Tongue (tissue), 3 donors: ENCODE measurements at places on chromosomes 2 and 18.

GRCh38 chr2:148306027-148306426 is 285.1 kb downstream of the MBD5 start:
- DNase-seq, result no peak

DNA sequence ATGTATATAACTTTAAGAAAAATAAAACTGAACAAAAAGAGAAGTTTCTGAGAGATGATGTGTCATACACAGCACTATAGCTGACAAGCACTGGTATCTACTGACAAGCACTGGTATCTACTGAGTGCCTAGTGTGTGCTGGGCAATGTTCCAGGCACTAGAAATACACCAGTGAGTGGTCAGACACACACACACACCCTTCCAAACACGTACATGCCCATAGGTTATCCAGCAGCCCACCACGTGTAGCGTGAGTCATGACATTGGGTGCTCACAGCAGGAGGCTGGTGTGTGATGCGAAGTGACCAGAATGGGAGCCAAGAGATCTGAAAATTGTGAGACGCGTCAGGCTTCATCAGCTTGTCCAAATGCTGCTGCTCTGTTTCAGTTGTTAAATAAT is 12.2 kb upstream of the GNAL start:
- DNase-seq, result no peak

DNA sequence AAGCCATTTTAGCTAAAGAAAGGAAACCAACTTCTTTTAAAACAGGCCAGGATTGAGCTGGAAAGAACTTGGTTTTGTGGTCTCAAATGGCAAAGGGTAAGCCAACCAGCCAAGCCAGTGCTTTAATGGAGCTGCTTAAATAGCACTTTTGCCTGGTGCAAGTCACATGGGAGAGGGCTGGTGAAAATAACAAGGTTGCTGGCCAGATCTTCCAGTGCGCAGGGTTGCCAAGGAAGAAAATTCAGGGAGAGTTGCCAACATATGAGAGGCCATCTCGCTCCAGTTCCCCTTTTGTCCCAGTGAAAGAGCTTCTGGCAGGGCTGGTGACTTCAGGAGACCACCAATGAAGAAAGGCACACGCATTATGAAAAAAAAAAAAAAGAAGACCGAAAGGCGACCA is 57.3 kb downstream of the IRS1 start:
- DNase-seq, result peak; percentile 77

DNA sequence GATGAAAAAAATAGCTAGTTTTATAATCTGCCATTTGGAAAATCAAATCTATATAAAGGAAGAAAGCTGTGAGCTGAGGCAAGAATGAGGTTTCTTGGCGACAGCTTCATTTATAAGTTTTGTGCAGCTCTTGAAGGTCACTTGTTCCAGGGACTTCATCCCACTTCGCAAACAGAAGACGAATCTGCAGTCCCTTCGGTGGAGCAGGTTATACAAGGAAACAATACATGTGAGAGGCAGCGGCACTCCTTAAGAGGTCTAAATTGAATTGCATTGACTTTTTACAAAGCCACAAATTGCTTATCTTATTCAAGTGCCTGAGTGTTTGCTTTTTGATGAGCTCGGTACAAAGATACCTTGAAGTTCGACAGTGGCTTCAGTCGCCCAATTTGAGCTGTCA is 72.2 kb downstream of the C1QL2 start:
- no peak for DNase-seq

DNA sequence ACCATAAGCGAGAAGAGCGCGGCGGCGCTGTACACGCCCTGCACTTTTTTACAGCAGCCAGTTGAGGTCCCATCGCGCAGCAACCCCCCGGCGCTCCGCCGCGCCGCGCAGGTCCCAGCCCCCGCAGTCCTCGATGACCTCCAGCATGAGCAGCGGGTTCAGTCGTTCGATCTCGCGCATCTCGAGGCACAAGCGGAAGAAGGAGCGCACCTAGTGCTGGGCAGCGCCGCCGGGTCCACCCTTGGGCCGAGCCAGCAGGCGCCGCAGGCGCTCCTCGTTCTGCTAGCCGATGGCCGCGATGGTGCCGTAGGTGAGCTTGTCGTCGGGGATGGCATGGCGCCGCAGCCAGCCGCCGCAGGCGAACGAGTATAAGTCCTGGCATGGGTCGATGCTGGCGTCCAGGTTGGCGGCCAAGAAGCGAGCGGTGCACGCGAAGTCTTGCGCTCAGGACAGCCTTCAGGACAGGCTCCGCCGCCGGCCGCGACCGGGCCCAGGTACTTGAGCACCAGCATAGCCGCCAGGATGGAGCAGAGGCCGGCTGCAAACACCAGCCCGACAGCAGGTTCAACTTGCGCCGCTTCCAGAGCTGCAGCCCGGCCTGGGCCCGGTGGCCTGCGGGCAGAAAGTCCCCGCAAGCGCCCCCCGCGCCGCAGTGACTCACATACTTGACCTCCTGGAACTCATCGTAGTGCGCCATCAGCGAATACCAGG is 8.3 kb downstream of the ALPP start:
- peak; percentile 6 for DNase-seq

GRCh38 chr2:205982776-205983327 is 103.1 kb downstream of the INO80D start:
- DNase-seq, result no peak

DNA sequence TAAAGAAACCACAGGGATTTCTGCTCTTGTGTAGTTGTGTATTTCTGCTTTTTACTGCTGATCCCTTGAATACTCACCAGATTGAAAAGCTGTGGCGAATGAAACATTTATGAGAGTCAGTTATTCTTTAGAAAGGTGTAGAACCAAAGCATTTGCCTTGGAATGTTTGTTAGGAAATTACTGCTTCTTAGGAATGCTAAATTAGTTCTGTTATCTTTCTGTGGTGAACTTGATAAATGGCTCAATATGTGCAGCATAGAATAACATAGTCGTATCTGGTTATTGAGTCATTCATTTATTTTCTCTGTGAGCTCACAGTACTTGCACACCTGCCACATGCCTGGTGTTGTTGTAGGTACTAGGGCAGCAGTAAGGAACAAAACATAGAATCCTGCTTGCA is 57.0 kb upstream of the FAM237A start:
- DNase-seq, result no peak

GRCh38 chr2:120398996-120399888 is 53.3 kb downstream of the INHBB start:
- DNase-seq, result no peak

DNA sequence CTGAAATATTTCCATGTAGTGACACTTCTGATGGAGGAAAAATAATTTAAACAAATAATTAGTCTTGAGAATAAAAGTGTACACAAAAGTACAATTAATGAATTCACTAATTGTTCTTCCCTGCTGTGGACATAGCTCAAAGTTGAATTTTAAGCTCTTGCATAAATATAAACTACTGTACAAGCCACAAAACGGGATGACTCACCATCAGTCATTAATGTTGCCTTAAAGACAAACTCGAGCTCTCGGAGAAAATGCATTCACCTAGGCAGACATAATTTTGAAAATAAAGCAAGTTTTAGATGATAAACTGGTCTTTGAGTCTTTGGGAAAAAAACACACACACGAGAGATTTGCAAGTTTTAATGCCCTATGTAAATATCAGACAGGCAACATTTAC is 436.4 kb downstream of the ZNF521 start:
- no peak for DNase-seq

DNA sequence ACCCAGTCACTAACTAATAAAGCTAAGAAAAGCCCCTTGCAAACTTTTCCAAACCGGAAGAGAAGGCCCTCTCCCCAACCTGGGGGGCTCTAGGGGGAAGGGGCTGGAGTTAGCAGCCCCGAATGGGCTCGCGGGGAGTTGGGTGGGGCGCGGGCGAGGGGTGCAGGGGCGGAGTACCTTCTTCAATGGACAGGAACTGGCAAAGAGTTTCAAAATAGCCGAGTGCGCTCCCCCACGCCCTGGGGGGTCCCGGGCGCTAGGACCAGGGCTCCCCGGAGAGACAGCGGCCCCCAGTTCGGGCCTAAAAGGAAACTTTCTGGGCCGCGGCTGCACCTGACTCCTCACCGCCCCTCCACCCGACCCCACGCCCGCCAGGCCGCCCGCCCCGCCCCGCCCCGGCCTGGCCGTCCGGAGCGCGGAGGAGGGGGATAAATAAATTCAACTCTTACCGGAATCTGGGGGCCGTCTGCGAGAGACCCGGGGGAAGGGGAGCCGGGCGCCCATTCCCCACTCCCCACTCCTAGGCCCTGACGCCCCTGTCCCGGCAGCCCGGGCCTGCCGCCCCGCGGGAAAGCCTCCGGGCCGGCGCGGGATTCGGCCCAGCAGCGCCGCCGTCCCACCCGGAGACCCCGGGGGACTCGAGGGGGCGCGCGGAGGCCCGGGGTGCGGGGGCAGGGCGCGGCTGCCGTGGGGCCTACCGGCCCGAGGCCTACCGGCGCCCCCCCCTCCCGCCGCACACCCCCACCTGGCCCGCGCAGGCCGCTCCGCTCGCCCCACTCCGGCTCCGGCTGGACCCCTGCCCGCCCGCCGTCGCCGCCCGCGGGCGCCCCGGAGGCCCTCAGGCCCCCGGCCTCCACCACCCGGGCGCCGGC is 868 bp downstream of the INO80D start:
- DNase-seq, result peak; percentile 65

- DNase-seq, result no peak
Measured at GRCh38 chr2:226836548-226836885, 663 bp downstream of the RHBDD1 start.

DNA sequence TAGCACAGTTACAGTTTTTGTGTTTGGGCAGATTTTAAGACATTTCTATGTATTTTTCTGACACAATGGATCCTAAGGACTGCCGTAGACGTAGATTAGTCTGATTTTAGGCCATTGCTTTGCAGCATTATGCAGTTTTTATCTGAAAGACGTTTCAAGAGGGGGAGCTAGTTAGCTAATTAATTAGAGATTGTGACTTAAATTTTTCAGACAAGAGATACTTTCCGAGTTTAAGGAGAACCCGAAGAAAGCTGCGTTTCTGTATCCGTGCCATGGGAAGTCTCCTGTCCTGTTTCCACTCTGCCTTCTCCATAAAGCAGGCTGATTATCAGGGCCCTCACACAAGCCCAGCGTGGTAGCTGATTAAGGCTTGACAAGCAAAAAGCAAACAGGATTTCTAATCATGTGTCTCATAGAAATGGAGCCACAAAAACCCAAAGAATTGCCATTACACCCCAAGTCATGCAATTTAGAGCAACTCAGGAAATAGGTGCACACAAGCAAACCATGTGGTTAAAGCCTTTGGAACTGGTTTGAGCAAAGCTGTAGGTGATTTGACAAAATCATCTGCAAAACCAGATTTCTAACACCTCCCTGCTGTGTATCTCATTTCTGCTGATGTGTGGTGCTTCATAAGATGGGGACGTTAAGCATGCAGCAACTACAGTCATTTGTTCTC is 808.1 kb downstream of the RNF144A start:
- peak; percentile 66 for DNase-seq
